Left colon (tissue), 2 donors: ENCODE measurements at places on chromosomes 2 and 18. TPM values are rescaled to one million over a fixed set of nuclear protein-coding genes. Genes with fewer than 3 reads are reported as not detected.

DNA sequence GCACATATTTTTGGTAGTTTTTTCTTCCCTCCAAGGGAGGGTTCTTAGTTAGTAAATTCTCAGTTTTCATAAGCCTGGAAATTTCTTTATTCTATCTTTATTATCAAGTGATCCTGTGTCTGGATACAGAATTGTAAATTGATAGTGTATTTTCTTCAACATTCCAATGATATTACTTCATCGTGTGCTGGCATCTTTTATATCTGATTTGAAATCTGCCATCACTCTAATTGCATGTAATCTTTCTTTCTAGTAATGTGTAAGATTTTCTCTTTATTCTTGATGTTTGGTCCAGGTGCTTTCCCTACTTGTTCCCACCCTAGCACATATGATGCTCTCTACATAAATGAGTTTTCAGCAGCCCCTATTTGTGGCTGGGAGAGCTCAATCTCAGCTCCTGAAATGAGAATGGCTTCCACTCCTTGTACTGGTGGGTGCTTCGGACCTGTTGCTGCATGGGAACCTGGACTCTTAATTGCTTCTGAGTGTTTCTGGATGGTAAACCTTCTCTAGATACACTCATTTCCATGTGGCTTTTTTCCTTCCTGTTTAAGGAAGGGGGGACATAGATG is 102.7 kb downstream of the SMIM21 start:
- DNase-seq: no peak

DNA sequence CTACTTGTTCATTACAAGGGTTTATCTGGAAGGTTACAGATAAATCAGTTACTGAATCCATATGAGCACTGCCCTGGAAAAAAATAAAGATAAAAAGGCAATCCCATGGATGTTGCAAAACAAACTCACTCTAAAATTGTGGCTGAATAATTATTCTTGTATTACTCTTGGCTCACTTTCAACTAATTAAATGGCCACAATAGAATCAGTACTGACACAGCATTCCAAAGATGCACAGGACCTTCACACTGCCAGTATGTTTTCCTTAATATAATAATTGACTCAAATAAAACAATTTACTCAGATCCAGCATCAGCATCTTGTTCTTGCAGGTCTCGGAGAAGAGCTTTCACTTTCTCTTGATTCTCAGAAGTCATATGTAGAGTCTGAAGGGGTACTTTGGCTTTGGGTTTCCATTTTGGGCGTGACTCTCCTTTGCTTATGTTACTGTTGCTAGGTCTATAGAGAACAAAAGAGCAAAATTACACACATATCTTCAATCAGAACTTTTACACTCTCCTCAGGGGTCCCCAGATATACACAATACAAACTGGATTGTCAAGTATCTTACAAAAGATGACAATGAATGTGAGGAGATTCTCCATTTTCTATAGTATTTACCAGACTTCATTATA is 12.6 kb downstream of the DHX57 start:
- DNase-seq: no peak

DNA sequence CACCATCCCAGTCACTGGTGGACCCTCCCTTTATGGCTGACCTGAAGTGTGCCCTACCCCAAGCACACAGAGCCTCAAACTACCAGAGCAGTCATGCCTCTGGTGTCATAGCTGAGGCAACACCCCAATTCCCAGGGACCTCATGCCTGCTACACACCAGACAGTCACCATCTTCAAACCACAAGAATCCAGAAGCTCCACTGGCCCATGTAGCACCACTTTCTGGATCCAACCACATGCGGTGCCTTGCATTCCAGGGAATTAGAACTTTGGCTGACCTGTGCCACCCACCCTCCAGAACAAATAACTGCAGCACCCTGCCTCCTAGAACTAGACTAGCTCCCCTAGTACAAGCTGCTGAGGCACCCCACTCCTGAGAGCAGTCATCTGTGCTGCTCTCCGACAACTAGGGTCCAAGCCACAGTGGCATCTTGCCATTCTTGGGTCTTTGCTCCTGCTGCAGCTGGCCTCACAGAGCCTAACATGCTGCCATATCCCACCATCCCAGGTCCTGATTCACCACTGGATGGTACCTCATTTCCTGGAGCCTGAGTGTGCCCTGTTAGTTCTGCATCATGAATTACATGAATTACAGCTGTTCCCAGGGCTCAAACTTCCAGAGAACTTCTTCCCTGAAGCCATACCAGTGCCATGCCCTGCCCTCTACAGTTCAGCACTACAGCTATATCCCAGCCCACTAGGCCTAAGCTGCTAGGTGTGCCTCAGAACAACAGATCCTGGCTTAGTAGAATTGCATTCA is 243.8 kb upstream of the CHST9 start:
- DNase-seq: no peak

DNA sequence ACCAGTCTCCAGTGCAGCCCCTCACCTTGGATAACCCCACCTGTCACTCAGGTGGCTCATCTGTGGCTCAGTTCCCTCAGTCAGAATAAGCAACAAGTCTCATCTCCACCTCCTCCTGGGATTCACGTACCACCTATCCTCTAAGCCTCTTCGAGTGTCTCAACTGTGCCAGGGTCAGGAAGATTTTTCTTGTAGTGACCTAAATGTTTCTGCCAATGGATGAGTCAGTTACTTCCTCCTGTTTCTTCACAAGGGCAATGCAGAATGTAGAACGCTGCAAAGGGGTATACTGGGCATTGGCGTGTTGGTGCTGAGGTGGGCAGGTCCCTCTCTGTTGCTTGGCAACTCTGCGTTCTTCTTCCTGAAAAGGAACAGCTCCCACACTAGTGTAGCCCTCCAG is 213.3 kb upstream of the CXCR4 start:
- DNase-seq: no peak

DNA sequence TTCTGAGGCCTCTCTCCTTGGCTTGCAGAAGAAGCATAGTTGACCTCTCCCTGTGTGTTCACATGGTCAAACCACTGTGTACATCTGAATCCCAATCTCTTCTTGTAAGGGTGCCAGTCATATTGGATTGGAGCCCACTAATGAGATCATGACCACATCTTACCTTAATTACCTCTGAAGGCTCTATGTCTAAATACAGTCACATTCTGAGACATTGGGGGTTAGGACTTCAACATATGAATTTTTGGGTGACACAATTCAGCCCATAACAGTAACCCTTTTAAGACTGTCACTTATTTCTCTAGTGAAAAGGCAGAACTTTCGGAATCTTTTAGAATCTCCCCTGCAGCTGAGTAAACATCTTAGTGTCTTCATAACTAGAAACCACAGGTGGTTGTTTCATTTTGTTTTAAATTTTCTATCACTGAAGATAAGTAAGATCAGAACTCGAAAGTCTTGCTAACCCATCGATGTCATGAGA is 33.3 kb downstream of the BMP10 start:
- DNase-seq: no peak

AFF3 gene
- total RNA-seq: 10.6 TPM

DNA sequence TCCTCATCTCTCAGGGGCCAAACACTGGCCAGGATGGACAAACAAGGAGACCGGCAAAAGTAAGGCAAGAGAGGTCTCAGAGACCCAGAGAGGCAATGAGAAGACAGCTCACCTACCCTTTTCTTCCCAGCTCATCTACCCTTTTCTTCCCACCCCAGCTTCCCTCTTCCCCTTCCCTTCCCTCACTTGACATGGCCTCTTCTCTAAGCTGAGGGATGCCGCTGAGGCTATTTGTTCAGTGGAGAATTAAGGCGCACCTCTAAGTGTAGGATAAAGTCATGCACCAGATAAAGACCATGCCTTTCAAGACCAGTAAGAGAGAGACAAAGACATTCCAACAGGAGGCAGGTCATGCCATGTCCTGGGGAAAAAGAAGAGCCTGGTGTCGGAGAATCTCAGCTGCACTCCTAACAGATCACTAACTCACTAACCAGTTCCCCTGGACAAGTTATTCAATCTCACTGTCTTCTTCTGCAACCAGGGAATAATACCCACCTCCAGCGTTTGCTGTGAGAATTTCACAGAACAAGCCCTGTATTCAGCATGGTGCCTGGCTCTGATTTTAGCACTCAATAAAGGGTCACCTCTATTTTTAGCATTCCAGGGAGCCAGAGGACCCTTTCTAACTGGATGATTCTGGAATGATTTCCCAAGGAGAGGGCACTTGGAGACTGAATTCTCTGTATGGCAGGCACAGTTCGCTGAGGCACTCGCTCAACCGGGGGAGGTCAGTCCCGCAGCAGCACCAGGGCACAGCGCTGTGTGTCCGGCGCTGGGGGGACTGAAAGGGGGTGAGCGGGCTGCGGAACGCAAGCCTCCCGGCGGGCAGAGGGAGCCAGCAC is 3.0 kb upstream of the FOSL2 start:
- DNase-seq: no peak

DNA sequence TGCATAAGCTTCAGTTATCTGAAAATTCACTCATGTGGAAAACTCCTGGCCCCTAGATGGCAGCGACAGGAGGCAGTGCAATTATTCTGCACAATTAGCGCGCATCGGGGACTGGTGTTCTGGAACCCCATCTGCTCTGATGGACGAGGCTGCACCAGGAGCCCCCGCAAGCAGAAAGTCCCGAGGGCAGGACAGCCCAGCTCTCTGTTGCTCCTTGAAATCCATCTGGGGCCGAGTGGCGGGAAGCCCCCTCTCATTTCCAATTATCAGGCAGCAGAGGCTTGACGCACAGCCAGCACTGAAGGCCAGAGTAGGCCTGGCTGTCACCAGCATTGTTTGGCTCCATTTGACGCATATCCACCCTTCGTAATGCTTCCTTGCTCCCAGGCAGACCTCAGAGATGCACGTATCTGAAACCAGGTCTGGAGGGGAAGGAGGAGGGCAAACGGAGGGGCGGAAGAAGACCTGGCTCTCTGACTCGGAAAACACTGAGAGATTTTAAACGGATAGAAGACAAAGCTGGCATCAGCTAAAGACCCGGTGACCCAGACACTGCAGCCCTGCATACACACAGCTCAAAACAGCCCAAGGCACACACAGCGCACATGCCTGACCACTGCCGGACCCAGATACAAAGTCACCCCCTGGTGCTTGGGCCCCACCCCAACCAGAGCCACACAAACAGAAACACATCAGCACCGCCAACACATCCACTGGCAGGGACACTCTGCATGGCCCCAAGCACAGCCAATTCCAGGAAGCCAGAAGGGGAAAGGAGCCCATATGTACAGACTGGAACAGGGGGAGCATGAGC is 69.8 kb downstream of the TNS1 start:
- no peak for DNase-seq

ADCY3 gene
- 36.7 TPM for total RNA-seq

ALS2 gene
- total RNA-seq: 9.9 TPM

DNA sequence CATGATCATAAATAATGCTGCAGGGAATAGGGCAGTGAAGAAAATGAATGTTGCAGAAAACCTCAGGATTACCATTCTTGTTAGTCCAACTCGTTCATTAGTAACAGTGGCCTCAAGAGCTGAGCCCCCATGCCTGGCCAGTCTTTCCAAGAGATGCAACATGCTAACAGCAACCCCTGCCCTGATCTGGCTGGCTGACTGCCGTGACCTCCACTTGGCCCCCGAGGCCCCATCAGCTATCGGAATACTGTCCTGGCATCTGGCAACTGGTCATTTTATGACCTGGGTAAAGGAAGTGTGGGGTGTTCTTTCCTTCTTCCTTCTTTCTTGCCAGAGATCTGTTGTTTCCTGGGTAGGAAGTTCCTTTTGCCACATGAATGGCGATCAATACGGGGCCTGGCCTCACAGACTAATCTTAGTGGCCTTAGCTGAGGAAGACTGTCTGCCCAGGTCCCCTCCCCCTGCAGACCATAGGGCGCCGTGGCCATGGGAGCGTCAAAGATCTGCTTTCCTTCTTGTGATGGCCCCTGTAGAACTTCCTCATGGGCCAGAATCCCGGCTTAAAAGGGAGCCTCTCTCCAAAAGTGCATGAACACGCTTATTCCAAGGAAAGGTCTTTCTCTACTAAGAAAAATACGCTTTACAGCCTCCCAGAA is 10.6 kb upstream of the TRABD2A start:
- DNase-seq: no peak

GRCh38 chr18:6885992-6886796 is 156.7 kb downstream of the ARHGAP28 start:
- DNase-seq: peak; percentile 15

DNA sequence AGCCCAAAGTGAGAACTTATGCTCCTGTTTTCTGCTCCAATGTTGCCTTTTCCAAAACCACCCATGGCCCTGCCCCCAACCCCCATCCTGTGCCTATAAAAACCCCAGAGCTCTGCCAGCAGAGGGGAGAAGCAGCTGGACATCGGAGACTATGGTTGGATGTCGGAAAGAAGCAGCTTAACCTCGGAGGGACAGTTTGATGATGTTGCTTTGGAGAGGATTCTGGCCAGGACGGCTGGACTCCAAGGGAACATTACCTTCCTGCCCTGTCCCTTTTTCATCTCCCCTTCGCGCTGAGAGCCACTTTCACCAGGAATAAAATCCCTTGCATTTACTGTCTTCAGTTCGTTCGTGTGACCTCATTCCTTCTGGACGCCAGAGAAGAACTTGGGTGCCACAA is 158.4 kb downstream of the PTPRM start:
- no peak for DNase-seq

CCL20 gene
- total RNA-seq: 13.6 TPM

- no peak for DNase-seq
Observed at GRCh38 chr2:57973621-57974186, 72.9 kb upstream of the VRK2 start.

RFX8 gene
- total RNA-seq: not detected

DNA sequence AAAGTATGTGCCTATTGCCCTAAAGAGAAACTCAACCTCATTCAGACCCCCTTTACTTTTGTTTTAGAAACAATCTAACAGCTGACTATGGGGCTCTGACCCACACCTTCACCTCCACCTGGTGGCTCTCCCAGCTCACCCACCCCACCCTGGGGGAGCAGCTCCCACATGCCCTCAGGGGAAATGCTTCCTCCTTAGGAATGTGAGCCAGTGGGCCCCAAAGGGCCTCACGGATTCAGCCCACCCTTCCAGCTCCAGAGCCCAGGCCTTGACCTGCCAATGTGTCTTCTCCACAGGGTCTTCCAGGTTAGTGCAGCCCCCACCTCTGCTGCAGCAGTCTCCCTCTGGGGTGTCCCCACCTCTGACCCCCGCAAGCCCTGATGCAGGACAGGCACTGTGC is 680.1 kb upstream of the RAB6C start:
- no peak for DNase-seq

CFAP65 gene
- total RNA-seq: 0.76 TPM

GRCh38 chr2:38093527-38094165 is 17.7 kb upstream of the CYP1B1 start:
- DNase-seq: no peak

DNA sequence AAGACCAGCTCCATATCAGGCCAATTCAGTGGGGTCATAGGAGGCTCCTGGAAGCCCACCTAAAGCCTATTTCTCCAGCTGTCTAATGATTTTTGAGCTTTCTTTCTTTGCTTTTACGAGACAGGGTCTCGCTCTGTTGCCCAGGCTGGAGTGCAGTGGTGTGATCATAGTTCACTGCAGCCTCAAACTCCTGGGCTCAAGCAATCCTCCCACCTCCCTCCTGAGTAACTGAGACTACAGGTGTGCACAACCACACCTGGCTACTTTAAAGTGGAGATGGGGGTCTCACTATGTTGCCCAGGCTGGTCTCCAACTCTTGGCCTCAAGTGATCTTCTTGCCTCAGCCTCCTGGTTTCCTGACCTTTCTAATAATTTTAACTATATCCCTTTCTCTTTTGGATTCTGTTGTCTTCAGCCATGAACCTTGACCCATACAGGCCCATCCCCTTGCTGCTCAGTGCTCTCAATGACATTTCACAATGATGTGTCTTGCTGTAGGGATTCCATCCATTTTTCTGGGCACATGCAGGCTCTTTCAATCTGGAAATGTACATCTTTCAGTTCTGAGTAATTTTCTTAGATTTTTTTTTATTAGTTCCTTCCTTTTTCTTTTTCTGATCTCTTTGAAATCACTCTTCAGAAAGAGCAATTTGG is 29.7 kb downstream of the GNLY start:
- DNase-seq: no peak
